Iris pigment epithelial cell (primary cell): ENCODE measurements at places on chromosomes 3 and 15.

GRCh38 chr3:55692295-55692956 is 205.3 kb upstream of the WNT5A start:
- no peak for DNase-seq

- DNase-seq: no peak
Measured at GRCh38 chr3:183210862-183211341, 42.2 kb upstream of the B3GNT5 start.

DNA sequence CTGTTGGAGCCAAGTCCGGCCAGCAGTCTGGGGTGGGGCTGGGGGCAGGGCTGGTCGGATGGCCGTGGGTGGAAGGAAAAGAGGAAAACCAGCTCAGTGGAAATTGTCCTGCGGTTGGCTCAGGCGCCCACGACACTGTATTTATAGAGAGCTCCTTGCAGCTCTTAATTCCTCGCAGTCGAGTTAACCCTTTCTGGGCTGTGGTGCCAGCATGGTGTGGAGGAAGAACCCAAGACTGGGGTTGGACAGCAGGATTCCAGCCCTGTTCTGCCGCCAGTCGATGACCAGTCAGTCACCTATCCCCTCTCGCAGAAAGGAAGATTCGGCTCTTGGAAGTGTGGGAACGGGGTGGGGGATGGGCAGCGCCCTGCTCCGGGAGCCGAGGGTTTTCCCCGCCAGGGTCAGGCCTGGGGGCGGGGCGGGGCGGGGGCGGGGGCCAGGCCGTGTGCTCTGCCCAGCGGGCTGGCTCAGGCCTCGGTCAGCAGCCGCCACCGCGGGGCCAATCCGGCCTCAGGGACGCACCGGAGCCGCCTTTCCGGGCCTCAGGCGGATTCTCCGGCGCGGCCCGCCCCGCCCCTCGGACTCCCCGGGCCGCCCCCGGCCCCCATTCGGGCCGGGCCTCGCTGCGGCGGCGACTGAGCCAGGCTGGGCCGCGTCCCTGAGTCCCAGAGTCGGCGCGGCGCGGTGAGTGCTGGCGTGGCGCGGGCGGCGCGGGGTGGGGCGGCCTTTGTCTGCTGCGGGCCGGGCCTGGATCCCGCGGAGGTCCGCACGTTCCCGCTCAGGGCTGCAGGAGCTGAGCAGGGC is at the start of gene CD276:
Gene CD276, plus strand, starts transcription at position 607 of the 804 bp plus-strand sequence. CDS start 15,257 bp downstream, outside the sequence.
- peak; percentile 66 for DNase-seq

GRCh38 chr15:74327756-74328155 is 39.7 kb downstream of the CYP11A1 start:
- no peak for DNase-seq

DNA sequence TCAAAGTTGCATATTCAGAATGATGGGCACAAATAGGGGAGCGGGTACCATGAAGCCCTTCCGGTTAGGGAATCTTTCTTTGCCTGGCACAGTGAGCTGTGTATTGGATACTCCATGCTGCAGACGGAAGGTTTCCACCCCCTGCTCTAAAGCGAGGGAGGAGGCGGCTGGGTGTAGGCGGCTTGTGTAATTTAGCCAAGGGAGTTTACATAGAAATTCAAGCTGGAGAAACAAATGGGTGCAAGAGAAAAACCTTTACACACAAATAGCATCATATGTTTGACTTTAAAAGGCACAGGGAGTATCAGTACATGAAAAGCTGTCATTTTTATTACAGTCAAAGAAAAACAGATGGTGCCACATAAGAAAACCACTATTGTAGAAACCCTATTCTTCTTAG is 59.3 kb upstream of the ADCY5 start:
- DNase-seq: no peak

- no peak for DNase-seq
Measured at GRCh38 chr15:88664151-88664778, 25.4 kb downstream of the ISG20 start.

GRCh38 chr3:181711325-181712135 is at the start of gene SOX2:
Gene SOX2 (plus strand): TSS chr3:181711925. CDS start chr3:181712361, 436 bp downstream.
- peak; percentile 42 for DNase-seq

DNA sequence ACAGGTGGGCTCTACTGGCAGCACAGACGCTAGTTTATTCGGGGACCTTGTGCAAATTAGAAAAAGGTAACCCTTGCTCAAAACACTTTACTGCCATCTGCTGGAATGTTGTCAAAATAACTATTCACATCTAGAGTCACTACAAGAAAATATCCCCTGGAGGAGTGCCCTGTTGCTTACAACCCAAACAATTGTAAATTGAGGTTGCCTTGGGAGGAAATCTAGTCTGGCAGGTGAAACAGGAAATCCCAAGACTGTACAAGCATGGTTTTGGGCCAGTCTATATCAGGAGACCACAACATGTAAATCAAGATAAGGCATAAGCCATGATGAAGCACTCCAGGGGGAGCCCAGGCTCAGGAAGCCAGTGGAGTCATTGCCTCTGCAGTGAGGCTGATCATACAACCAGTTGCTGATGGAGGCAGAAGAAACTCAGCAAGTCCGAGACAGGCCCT is 136.8 kb upstream of the ACP3 start:
- peak; percentile 61 for DNase-seq

DNA sequence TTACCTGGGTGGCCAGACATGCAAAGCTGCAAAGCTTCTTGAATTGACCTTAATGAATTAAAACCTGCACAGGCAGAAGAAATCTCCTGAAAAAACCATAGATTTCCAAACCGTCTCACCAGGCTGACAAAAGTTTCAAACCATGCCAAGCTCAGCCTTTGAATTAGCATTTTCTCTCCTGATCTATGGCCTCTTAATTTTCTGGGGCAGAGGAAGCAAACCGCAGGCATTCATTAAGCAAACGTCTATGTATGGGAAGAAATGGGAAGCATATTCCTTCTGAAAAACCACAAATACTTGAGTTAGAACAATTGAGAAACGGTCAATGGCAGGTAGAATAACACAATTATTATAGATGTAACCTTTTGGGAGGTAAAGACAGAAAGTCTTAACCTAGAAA is 500.2 kb upstream of the NR2F2 start:
- DNase-seq: no peak

DNA sequence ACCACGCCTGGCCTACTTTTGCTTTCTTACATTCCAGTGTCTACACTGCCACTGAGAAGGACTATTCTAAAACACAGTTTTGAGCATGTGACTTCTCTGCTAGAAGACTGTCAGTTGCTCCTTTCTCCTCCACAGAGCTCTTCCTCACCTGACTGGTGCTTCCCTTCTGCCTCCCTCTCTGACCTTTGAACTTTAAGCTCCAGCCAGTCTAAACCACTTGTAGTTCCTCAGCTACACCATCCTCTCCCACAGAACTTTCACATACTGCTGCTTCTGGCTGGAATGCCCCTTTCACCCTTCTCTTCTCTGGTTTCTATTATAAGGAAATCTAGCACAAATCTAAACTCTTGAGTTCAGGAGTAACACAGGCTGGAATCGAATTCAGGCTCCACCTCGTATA is 9.1 kb downstream of the NCEH1 start:
- DNase-seq: no peak

DNA sequence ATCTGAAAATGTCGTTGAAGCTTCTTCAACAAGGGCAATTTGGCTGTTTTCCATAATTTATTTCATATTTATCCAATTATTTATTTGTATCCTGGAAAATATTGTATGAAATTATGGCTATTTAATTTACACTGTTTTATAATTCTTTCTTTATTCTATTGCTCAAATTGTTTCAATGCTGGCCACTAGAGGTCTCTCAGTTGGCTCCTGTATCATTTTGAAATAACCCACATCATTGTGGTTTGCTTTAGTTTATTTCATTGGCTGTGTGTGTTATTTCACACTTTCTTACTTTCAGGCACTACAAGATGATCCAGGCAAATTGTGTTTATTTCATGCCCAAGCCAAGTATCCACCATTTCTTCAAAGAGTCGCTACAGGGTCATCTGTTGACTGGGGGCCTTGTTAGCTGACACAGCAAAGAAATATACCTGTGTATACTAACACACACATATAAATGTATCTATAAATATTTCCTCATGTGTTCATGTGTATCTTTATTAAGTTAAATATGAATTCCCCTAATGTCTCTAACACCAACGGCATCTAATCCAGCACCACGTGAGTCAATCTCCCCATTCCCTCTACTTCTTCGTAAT is 86.2 kb downstream of the NPAP1 start:
- peak; percentile 28 for DNase-seq

DNA sequence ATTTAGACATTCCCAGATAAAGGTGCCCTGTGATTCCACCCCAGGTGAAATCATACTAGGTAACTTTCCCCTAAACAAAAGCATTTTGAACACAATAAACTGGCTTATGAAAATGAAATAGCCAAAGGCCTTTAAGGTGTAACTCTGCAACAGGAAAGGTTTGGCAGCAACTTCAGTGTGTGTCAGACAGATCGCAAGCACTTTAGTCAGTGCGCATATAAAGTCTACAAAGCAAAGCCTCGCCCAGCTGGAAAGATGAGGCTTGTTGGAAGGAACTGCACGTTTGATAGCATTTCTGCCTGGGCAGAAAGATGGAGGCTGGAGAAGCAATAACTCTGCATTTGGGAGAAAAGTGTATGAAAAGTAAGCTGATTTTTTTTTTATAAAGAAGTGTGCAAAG is 57.9 kb downstream of the PRICKLE2 start:
- no peak for DNase-seq

GRCh38 chr3:133930341-133930933 is 34.8 kb upstream of the RAB6B start:
- DNase-seq: peak; percentile 80

GRCh38 chr3:123859177-123859576 is 25.0 kb downstream of the MYLK start:
- no peak for DNase-seq

GRCh38 chr15:97259943-97260342 is 700.6 kb upstream of the ARRDC4 start:
- DNase-seq: no peak

DNA sequence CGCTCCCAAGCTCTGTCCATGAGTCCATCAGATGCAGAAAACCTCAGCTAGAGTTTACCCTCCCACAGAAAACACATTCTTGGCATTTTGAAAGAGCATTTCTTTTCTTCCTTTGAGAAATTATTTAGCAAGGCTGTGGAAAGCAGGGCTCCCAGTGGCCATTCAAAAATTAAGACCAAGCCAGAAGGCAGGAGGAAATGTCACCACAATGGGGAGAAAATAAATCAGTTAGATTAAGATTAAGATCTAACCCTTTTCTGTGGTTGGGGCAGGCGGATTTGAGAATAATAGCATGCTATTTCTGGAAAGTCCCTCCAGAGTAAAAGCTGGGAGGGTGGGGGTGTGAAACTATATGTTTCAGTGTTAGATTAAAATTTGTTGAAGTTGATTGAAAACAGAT is 20.2 kb downstream of the LRIG1 start:
- DNase-seq: peak; percentile 29

- DNase-seq: peak; percentile 15
Measured at GRCh38 chr3:155748611-155749365, 3.9 kb upstream of the PLCH1 start.

- no peak for DNase-seq
Measured at GRCh38 chr3:136135039-136135802, 60.9 kb downstream of the MSL2 start.

- no peak for DNase-seq
Measured at GRCh38 chr15:75054172-75054897, 30.9 kb downstream of the PPCDC start.

- DNase-seq: no peak
Measured at GRCh38 chr3:157650172-157650571, 147.0 kb upstream of the VEPH1 start.

DNA sequence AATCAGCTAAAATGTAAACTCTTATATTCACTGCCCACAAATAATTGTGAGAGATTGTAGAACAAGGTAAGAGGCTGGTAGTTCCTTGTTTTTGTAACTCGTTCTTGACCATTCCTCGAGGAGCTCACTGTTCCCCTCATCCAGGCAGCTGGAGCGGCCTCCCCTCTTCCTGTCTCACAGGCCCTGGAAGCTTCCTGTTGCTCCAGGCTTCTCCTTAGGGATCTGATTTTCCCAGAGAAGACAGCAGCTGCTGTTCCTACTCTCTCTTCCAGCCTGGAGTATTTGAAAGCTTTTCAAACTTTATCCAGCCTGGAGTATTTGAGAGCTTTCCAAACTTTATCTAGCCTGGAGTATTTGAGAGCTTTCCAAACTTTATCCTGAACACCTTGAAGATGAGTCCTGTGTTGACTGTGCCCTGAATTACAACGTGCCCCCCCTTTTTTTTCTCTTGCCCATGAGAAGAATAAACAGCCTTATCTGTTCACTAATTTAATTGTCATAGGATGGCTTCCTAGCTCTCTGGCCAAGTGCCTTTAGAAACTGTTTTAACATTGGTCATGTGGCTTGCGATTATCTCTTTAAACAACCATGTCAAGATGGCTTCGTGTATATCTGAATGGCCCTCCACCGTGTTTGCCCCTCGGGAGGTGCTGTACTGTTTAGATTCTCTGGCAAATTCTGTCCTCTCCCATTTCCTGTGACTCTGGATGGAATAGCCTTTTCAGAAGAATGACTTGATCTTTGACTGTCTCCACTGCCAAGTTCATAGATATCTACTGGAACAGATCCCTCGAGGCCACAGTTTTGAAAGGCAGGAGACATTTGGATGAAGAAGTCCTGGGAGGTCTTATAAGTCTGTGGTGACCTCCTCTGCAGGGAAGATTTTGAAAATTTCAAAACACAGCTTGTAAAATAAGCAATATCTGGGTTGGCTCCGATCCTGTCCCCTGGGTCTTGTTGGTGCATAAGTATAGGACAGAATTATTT is 4.8 kb downstream of the ADAMTSL3 start:
- no peak for DNase-seq

DNA sequence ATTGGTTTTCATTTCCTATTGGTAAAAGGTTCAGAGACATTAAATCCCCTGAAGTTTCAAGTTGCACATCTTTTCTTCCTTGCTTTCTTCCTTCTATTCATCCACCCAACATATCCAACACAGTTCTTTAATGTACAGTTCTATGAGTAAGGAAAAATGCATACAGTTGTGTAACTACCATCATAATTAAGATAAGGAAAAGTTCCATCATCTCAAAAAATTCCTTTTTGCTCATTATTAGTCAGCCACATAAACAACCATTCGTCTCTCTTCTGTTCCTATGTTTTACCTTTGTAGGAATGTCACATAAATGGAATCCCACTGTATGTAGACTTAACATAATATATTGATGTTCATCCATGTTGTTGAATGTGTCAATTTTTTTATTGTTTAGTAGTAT is 211.1 kb upstream of the ADAMTS9 start:
- no peak for DNase-seq

- no peak for DNase-seq
Measured at GRCh38 chr15:39321977-39322376, 258.9 kb upstream of the THBS1 start.

DNA sequence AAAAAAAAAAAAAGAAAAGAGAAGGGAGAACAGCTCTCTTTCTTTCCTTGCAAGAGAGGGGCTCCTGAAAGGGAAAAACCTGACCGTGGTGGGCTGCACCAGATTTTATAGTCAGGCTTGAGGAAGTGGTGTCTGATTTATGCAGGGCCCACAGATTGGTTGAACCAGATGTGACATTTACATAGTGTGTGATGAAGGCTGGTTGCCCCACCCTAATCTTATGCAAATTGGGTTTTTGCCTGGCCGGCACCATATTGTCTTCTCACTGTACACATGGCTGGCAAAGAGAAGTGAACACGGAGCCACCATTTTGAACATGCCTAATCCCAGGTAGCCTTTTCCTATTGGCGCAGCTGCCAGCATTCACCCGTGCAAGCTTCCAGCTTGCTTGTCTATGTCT is 154.4 kb downstream of the OXSM start:
- no peak for DNase-seq

GRCh38 chr3:114400371-114400770 is 106.5 kb downstream of the TIGIT start:
- DNase-seq: no peak
